ENCODE measurements at places on chromosomes 11 and 22.

DNA sequence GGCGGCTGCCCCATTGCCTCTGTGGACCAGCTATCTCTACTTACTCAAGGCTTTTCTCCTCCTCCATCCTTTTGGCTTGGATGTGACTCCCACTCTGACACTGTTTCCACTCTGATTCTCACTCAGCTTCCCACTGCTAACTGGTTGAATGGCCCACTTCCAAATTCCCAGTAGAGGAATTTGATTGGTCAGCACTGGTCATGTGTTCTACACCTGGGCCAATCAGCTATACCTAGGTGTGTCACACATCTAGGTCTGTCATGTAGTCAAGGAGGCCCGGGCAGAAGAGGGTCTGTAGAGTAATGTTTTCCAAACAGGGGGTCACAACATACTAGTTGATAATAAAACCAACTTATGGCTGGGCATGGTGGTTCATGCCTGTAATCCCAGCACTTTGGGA is 53.3 kb downstream of the TPBGL start:
- no peak for DNase-seq

DNA sequence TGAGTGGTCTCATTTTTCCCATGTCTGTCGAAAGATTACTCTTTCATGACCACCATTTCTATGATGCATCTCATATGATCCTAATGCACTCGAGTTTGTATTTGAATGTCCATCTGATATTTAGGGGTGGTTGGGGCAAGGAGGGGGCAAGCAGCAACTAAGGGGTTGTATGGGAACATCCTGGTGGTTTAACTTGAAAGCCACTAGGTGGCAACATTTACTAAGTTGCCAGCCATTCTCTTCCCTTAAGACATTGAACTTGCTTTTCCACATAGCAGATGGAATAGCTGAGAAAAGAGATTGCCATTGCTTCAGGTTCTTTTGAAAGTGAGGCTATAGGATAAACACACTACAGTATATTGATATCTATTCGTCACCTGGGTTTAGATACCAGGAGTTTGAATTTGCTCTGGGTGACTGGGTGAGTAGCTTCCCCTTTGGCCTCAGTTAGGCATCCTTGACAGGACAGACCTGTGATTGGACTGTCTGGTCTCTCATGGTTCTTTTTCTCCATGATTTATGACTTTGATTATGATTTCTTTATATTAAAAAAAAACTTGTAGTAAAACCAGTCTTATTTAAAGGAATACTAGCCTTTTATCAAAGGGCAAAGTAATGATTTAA is 32.4 kb downstream of the NF2 start:
- peak; percentile 12 for DNase-seq

- no peak for DNase-seq
Observed at GRCh38 chr11:126477535-126478305, 122.2 kb downstream of the ST3GAL4 start.

DNA sequence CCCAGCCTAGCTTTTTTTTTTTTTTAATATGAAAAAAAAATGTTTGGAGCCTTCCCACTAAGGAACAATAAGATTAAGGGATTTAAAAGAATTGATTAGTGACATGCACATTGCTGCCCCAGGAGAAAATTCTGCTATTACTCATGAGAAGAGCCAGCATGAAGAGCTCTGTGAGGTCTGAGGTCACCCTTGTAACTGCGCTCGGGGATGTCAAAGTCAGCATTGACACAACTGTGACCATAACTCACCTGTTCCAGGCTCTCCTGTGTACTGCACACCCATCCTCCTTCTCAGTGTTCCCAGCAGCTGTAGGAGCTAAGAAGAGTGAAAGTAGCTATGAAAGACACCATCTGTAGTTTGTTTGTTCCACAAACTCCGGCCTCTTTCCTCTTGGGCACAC is 109.8 kb upstream of the FGF3 start:
- no peak for DNase-seq

DNA sequence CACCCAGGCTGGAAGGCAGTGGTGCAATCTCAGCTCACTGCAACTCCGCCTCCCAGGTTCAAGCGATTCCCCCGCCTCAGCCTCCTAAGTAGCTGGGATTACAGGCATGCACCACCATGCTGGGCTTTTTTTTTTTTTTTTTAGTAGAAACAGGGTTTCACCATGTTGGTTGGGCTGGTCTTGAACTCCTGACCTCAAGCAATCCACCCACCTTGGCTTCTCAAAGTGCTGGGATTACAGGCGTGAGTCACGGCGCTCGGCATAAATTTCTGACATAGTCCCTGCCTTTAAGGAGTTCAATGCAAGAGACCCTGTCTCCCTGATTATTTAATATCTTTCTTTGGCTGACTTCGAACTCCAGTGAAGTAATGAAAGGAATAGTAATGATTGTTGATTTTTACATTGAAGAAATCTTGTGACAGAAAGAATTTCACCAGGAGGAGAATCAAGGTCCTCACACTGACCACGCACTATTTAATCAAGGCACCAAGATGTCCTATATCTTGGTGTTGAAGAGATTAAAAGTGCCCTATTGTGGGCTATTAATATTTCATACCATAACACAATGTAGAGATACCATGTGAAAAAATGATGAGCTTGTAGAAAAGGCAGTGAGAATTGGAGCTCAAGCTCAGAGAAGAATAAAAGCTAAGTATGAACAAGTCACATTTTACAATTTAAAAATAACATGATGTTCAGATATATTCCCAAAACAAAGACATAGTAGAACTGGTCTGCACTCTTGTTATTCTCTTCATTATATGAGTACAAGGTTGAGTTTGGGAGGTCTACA is 71.6 kb upstream of the BLID start:
- DNase-seq = no peak

DNA sequence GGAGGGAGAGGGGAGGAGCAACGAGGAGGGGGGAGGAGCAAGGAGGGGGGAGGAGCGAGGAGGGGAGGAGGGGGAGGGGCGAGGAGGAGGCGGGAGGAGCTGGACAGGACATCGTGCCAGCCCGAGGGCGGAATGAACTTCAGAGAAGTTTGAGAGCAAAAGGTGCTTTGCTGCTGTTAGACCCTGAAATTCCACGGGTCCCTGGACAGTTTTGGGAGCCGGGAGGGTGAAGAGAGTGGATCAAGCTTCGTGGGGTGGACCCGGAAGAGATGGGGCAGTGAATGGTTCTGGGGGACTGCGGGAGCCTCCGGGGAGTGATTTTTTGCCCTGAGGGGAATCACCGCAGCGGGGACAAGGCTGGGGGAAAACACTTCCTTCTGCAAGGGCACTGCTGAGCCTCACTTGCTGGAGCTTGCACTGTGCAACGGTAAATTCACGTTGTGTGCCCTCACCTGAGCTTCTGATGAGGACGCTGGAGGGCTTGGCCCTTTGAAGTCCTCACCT is 10.7 kb upstream of the NLRP6 start:
- DNase-seq = no peak

GRCh38 chr22:23772315-23772648 is 367 bp upstream of the MMP11 start:
- DNase-seq = no peak

DNA sequence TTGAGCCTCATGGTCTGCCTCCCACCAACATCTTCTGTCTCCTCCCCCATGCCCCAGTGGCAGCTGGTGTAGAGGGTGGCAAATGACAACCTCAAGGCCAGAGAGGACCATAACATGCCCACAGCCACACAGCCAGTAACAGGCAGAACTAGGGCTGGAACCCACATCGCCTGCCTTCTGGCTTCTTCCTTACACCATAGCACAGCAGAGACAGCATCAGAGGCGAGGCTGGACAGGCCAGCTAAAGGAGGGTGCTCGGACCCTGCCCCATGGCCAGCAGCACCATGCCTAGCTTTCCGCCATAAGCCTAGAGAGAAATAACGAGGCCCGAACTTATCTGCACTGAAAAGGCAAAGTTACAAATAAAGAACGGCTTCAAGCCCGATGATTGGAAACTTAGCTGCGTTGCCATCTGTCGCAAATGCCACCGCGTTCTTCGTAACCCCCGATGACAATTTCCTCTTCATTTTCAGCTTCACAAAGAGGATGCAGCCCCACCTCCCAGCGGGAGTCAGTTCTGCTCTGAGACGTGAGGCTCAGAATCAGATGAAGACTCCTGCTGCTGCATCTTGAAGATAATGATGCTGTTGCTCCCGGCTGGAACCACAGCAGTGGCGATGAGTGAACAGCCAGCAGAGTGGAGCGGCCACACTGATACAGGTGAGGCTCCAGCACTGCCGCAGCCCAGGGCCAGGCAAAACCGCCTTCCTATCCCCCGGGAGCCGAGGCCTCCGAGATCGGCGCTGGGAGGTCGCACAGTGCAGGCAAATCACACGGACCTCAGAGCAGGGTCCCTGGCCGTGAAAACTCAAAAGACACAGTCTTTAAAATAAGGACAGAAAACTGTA is 73.8 kb upstream of the RTL6 start:
- DNase-seq = no peak

GRCh38 chr11:12248330-12248729 is 129.0 kb upstream of the PARVA start:
- peak; percentile 48 for DNase-seq

DNA sequence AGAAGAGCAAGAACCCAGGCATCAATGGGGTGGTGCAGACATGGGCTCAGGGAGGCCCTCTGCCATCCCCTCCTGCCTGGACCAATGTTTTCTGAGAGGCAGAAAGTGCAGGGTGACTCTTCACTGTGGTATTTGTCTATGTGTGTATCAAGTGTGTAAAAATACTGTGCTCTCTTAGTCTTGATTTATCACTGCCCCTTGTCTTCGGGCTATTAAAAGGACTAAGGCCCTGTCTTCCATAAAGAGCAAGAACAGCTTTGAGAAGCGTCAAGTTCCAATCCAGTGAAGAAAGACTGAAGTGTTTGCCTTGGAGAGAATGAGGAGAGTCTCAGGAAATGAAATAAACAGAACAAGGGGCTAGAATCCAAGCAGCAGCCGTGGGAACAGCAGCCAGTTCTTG is 14.4 kb downstream of the PRSS23 start:
- no peak for DNase-seq

- peak; percentile 21 for DNase-seq
Observed at GRCh38 chr11:35083431-35084238, 55.3 kb upstream of the CD44 start.

- peak; percentile 84 for DNase-seq
Observed at GRCh38 chr22:41382098-41382578, 396 bp downstream of the TEF start.

- no peak for DNase-seq
Observed at GRCh38 chr11:95086836-95087570, 2.6 kb upstream of the ENDOD1 start.

DNA sequence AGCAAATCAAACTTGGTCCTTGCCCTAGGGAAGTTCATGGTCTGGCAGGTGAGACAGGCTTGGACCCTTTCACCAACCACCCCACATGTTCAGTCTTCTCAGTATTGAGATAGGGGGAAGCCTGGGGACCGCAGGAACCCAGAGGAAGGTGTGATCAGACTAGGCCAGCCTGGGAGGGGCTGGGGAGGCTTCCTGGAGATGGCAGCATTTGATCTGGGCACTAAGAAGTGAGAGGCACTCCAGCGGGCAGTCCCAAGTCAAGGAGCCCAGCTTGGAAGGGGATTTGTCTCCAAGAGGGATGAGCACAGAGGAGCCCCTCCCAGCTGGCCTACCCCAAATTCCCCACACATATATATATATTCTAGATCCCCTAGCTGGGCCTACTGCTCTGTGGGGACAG is 5.4 kb downstream of the LRRC32 start:
- no peak for DNase-seq

- DNase-seq = peak; percentile 62
Observed at GRCh38 chr11:134120921-134121526, 52.2 kb downstream of the JAM3 start.

- no peak for DNase-seq
Observed at GRCh38 chr11:94017446-94017845, 3.7 kb upstream of the HEPHL1 start.

GRCh38 chr11:93481279-93481678 is 61.9 kb downstream of the SMCO4 start:
- DNase-seq = no peak

GRCh38 chr11:28524098-28524497 is 415.9 kb downstream of the METTL15 start:
- no peak for DNase-seq

Measured in substantia nigra (tissue), 51 donors.